Nucleus accumbens (tissue), 56 donors: ENCODE measurements at places on chromosomes 1 and 21.

DNA sequence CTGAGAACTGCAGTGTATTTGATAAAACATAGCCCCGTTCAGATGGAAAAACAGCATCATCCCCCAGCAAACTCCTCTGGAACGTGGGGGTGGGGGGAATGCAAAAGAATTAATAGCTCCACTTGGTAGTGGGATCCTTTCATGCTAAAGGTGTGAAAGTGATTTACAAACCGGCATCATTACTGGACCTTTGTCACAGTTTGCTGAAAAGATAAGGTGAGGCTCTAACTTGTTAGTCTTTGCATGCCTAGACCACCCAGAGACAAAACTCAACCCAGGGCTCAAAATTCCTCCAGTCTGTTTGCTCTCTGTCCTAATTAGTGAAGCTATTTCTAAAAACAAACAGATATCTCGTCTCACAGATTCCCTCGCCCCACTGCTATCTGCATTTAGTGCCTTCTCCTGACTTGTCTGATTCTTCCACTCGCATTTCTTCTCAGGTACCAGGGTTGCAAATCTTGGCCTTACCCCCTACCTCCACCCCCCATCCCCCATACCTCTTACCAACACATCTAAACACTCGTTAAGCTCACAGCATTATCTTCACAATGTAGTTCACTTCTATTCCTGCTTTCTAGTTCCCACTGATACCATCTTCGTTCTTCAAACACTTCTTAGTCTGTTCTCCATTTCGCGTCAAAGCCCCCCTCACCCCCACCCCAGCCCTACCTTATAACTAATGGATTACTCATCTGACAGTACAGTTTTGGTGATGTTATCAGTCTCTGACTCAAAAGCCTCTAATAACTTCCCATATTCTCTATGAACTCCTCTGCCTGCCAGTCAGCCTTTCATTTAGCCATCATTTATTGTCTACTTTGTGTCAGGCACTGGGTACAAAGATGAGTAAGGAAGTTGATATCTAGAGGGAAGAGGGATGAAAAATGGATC is 11.8 kb downstream of the IER5 start:
- DNase-seq, result no peak

GRCh38 chr1:163836481-163836880 is 514.7 kb downstream of the NUF2 start:
- DNase-seq, result no peak

- no peak for DNase-seq
These were observed 8.1 kb downstream of the IL6R start for GRCh38 chr1:154413177-154413783.

GRCh38 chr1:156516821-156517220 is 16.2 kb upstream of the MEF2D start:
- DNase-seq, result no peak

GRCh38 chr1:55196433-55197035 is 18.6 kb downstream of the USP24 start:
- no peak for DNase-seq
